ENCODE measurements at places on chromosomes 5 and 9.

GRCh38 chr5:153147891-153148623 lies 342.4 kb upstream of the GRIA1 start:
- DNase-seq, result peak; percentile 6

DNA sequence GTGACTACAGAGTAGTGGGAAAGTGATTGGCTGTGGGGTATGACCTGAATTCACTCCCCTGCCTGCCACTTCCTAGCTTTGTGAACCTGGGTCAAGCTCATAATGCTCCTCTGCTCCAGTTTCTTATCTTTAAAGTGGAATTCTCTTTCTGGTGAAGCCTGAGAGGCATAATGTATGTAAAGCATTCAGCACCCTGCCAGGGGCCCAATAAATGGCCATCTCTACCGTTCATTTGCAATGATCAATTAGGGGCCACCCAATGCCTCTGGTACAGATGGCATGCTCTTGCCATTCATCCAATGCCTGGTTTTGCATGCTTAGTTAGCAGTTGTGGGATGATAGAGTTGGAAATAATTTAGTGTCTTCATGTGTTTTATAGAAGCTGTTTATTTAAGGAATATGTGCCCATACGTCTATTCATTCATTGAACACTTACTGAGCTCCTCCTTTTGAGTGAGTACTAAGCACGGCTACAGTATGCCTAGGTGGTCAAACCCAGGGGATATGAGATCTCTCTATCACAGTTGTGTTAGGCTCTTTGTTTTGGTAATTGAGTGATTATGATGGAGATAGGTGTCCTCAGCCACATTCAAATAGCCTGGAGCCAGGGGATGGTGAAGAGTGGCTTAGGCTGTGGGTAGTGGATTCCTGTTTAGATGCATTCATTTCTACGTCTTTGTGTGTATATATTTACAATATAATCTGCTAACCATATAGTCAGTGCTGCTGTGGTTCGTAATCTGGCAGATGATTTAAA lies 15.3 kb downstream of the ZNF462 start:
- DNase-seq, result no peak

DNA sequence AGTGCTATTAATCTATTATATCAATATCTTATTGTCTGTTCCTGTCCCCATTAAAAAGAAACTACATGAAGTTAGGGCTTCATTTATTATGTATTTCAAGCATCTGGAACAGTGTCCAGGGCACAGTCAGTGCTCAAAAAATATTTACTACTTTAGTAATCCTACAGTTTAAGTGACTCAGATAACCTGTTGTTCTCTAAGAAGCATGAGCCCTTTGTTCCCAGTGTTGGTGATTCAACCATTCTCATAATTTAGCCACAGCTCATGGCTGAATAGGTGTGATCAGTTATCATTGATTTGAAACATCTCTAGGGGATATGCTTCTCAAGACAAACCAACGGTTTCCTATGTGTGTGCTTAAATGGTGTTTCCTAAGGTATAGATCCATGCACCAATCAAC lies 292.7 kb downstream of the TMEM167A start:
- DNase-seq, result no peak

DNA sequence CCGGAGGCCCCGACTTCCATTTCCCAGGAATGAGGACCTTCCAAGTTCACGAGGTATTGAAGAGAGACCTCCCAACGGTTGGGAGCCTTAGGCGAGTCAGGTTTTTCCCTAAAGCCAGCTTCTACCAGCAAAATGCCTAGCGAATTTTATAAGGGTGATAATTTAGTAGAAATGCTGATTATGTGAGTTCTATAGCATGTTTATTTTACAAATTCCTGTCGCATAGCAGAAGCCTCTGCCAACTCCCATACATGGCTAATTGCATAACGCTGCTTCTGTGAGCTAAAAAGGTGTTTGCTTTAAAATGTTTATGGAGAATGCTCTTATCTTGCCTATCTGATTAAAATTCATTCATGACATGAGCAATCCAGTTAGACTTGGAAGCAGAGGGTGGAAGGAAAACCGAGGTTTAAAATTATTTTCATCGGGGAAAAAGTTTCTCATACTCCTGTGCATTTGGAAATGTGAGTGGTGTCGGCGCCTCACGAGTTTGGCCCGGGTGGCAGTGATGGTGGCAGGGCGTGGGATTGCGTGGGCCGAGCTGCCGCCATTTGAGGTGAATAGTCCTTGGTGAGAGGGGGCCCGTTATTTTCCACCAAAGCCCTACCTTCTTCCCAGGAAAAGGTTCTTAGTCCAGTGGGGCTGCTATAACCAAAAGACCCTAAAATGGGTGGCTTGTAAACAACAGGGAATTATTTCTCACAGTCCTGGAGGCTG lies 104.4 kb upstream of the FCN2 start:
- no peak for DNase-seq

DNA sequence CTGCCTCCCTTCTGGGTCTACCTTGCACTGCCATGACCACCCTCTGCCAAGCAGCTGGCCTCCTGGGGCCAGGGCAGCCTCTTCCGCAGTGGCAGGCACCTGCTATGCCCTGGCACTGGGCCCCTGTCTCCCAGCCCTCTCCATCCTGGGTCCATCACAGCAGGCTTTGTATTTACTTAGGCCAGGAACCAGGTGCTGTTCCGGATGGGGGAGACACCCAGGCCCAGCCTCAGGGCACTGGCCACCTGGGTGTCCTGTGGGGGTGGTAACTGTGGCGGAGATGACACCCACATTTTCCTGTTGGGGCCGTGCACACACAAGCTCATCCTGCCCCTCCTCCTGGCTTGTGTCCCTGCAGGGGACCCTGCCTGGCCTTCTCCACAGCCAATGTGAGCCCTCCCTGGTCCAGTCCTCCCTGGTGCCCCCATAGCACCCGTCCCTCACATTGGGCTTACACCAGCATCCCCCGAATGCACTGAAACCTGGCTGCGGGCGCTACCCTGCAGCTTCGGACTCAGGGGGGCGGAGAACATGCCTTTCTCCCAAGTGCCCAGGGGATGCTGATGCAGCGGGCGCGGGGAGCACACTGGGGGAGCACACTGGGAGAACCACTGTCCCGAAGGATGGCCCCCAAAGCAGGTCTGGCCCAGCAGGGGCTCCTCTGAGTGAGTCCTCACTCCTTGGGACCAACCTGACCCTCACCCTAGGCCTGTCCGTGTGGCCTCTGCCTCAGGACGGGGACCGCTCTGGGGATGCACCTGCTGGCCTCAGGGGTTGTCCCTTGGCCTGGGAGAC lies 17.9 kb downstream of the FAM163B start:
- no peak for DNase-seq

DNA sequence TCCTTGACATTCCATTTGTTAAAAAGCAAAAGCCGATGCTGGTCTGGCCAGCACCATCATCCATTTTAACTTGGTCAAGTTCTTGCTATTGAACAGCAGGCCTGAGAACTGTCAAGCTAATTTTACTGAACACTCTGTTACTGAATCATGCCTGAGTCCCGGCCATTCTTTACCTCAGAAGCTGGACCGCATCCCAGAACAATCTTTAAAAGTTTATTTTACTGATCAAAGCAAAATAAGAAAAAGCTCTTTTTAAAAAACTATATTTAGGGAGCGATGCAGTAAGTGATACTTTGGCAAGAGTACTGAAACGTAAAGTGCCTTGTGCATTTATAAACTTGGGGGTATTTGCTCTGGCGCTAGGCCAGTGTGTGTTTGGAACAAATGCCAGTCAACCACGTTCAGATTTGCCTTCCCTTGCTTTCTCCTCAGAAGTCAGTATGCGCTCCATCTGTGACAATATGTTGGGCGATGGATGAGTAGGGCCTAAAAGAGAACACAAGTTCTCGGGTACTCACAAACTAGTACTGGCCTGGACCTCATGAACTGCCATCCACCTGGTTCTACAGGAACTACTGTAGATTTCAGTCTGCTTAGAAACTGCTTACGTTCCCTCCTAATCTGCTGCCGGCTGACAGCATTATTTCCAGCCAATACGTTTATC lies 161.9 kb downstream of the MAPKAP1 start:
- no peak for DNase-seq
